Stimulated activated CD4-positive, alpha-beta T cell treated with anti-CD3 and anti-CD28 coated beads, Interleukin-1b, Interleukin-23, amount 100 ng/mL, for 1 hour (primary cell): ENCODE measurements at places on chromosomes 2 and 18.

- DNase-seq = no peak
These were observed 363.1 kb downstream of the LPIN1 start for GRCh38 chr2:12109363-12110017.

GRCh38 chr2:236073246-236073645 lies 94.9 kb downstream of the GBX2 start:
- no peak for DNase-seq

GRCh38 chr2:48114256-48114655 lies 208.0 kb upstream of the FBXO11 start:
- peak; percentile 27 for DNase-seq

- DNase-seq = no peak
These were observed 230.7 kb downstream of the RND3 start for GRCh38 chr2:150256736-150257135.

DNA sequence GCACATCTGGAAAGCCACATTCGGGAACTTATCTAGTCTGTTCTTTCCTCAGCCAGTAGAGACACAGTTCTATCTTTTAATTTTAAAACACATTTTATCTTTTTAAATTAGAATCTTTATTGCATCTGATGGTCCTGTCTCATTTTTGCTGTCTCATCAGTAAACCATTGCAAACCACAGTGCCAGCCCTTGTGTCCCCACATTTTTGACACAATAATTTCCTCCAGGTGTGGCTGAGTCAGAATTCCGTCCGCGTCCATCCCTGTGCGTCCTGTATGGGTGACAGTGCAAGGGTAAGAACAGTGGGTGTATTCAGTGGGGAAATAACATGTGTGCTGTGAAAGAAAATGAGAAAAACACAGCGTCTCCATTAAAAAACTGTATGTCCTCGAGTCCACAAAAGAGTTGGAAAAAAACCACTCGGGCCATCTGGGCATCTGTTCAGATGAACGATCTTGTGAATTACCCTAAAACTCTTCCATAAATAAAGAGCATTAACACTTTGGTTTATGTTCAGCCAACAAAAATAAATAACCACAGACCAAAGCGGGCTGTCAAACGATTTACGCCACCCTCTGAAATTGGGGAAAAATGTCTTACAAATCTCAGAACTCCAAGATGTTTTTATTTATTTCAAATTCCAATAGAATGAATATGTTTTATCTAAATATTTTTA lies 137.3 kb downstream of the ZNF516 start:
- DNase-seq = no peak

- DNase-seq = no peak
These were observed 365 bp upstream of the RAMP1 start for GRCh38 chr2:237859082-237859433.

- DNase-seq = no peak
These were observed 236.0 kb upstream of the REV1 start for GRCh38 chr2:99725820-99726219.

- no peak for DNase-seq
These were observed 229.5 kb upstream of the EPAS1 start for GRCh38 chr2:46067501-46068305.

DNA sequence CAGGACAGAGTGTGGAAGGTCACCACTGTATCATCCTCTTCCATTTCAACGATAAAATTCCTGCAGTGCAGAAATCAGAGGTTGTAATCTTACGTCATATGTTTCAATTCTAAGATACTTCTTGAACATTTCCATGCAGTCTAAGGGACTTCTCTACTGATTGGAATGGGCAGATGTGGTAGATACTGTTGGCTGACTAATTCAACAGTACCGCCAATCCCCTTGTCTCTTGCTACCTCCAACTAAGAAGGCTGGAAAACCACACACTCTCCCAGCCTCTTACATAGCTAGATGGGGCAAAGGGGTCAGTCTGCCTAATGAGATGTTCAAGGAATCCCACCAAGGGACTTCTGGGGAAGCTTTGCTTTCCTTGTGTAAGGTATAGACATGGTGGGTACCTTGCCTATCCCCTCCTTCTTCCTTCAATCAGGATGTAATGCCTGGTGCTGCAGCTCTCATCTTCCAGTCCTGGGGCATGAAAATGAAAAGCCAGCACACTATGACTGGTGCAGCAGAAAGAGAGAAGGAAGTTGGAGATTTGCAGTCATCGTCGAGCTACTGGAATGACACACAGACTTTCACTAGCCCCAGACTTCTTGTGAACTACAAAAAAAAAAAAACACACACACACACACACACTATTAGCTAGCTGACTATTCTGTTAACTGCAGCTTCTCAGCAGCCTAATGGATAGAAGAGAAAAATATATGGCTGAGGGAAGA lies 84.1 kb downstream of the ALPK2 start:
- no peak for DNase-seq

- DNase-seq = no peak
These were observed 325.0 kb downstream of the CCDC178 start for GRCh38 chr18:33115476-33115875.

DNA sequence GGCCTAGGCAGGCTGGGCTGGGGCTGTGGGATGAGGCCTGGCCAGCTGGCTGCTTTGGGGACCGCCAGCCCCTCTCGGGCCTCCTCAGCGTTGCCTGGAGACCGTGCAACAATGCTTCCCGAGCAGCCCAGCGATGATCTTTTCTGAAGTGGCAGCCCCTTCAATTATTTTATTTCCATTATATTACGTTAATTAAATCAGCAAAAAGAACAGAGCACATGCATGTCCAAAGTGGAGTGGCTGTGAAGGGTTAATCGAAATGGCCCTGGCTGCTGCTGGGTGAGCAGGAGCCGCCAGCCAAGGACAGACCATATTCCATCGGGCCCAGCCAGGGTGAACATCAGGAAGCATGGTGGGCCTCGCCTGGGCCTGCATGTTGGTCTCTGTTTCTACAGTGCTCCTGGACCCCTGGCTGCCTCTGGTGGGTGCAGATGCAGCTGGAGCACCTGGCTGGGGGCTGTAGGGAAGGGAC lies 245.5 kb downstream of the MYCN start:
- no peak for DNase-seq

GRCh38 chr2:234081970-234082822 lies 31.7 kb downstream of the SPP2 start:
- DNase-seq = no peak

DNA sequence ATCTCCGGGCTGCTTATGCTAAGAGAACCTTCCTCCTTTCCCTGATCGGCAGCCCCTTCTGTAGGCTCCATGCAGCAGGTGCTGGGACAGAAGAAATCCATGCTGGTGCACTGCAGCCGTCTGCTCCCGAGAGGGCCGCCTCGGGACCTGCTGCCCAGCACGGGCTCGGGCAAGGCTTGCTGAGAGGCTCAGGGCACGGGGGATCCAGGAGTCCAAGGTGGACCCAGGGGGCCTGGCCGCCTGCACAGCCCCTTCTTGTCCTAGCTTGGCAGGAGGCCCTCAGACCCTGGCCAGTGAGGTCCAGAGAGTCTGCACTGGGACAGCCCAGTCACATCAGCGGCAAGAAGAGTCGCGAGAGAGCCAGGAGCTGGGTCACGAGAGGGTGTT lies 13.3 kb upstream of the DUSP2 start:
- DNase-seq = no peak

GRCh38 chr2:76867854-76868253 lies 654.3 kb downstream of the LRRTM4 start:
- DNase-seq = no peak

DNA sequence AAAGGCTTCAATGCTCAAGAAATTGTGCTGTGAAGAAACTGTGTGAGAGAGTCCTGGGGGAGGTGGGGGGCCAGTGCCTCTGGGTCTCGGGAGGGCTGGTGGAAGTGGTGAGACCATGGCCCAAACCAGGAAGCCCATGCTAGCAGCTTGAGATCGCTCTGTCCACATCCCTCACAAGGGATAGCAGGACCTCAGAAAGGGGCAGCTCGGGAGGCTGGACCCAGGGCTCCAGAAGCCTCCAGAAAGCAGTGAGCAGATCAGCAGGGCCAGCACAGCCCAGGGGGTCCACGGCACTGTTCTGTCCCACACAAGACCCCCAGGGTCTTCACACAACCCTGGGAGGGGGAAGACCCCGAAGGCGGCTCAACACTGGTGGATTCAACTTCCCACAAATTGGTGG lies 24.1 kb downstream of the ST8SIA5 start:
- no peak for DNase-seq

- no peak for DNase-seq
These were observed 48.2 kb upstream of the BIN1 start for GRCh38 chr2:127155028-127155581.

DNA sequence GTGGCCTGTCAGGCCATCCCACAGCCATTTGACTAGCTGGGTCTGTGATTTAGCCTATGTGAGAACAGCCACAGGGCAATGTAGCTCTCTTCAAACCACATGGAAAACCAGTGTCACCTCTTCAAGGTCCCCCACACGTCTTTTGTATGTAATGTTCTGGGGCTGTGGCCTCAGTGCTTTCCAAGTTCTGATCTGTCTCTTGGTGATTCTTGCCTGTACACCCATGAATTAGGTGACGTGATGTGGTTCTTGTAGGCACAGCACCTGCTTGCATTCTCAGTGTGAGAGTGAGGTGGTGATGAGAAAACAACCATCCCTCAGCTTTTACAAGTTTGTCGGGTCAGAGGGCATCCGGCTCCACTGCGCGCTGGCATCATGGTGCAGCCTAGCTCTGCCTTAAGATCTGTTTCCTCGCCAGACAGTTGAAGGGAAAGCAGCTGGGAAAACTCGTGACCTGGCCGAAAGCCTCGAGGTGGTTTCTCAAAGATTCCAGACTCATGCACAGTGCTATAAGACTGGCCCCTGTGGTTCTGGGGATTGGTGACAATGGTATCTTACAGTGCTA lies 125.8 kb downstream of the TANC1 start:
- DNase-seq = no peak

DNA sequence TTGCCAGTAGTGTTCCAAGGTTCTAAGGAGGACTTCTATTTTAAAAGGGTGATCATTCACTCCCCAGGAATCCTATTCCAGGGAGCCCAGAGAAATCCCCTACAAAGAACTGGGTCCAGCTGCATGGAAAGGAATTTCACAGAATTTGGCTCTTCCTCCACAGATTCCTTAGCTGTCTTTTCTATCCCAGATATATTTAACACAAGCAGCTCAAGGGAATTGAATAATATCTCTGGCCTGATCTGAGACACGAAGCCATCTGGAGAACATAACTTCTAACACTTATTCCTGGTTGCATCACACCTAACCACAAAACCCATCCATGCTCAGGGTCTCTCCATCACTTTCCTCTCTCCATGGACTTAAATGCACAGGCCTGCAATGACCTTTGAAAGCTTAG lies 306.7 kb upstream of the ACVR2A start:
- DNase-seq = no peak
